ENCODE measurements at places on chromosomes 2 and 18. TPM values are rescaled to one million over a fixed set of nuclear protein-coding genes. Genes with fewer than 3 reads are reported as not detected.

The KIF1A gene
- 12.5 TPM for total RNA-seq

The OTOF gene
- total RNA-seq = 0.29 TPM

The PPM1B gene
- total RNA-seq = 59.4 TPM

The TUBB8B gene
- not detected for total RNA-seq

The NOP58 gene
- total RNA-seq = 106 TPM

The NTSR2 gene
- not detected for total RNA-seq

The IRS1 gene
- 8.4 TPM for total RNA-seq

The TRIM43B gene
- total RNA-seq = not detected

The ST6GAL2 gene
- total RNA-seq = 9.0 TPM

The SMYD1 gene
- total RNA-seq = 15.4 TPM

The KIF5C gene
- under 0.01 TPM for total RNA-seq

The MARS2 gene
- 6.8 TPM for total RNA-seq

The POTEC gene
- not detected for total RNA-seq

The CXCR4 gene
- total RNA-seq = 19.7 TPM

Measured in stomach (tissue), 19 donors.